Esophagus squamous epithelium (tissue), 5 donors: ENCODE measurements at places on chromosomes 4 and X. TPM values are rescaled to one million over a fixed set of nuclear protein-coding genes. Genes with fewer than 3 reads are reported as not detected.

GRCh38 chr4:187084701-187085100, 361.0 kb upstream of the FAT1 start:
- DNase-seq: no peak

DNA sequence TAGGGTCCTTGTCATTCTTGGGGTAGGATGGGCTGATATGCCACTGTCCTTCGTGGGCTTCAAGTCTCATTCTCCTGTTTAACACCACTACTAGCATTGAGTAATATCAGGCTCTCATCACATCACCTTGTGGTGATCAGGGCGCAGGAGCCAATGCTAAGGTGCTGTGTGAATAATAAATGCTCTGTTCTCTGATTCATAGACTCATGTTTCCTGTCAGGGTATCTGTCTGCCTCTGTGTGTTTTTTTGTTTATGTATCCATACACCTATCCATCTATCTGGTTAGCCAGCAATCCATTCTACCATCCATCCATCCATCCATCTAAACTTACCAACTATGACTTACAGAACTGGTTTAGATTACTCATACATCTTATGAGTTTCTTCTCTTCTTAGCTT, 525.1 kb upstream of the ATOH1 start:
- DNase-seq: no peak

DNA sequence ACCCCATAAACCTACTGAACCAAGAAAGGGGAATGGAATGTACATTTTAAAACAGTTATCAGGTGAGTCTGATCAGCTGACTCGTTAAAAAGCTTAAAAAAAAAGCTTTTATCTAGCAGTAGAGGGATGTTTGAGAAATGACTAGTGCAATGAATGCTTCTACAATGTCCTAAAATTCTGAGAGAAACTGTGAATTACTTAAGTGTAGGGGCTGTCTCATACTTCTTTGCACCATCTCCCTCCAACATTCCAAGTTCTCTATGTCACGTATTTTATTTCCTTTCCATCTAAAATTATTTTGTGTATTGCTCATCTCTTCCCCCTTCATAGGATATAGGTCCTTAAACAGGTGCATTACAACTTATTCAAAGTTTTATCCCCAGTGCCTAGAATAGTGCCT, 11.9 kb upstream of the AREG start:
- DNase-seq: no peak

FAM114A1 gene
- total RNA-seq: 66.8 TPM

GRCh38 chrX:20988118-20988517, 386.1 kb upstream of the CNKSR2 start:
- DNase-seq: no peak

- DNase-seq: no peak
Observed at GRCh38 chr4:107991945-107992630, 2.4 kb downstream of the HADH start.

MAGEB10 gene
- total RNA-seq: not detected
